ENCODE measurements at places on chromosomes 6 and 20.

- DNase-seq, result no peak
Measured at GRCh38 chr20:53146201-53146891, 174.2 kb downstream of the TSHZ2 start.

- no peak for DNase-seq
Measured at GRCh38 chr6:20464847-20465246, 63.2 kb downstream of the E2F3 start.

GRCh38 chr20:35718972-35719635 is 19.9 kb downstream of the ROMO1 start:
- DNase-seq, result no peak

GRCh38 chr20:37598100-37598543 is 70.4 kb upstream of the BLCAP start:
- no peak for DNase-seq

GRCh38 chr6:86682297-86682696 is 255.0 kb upstream of the HTR1E start:
- no peak for DNase-seq

GRCh38 chr20:32828029-32828680 is 8.4 kb downstream of the MAPRE1 start:
- DNase-seq, result no peak

GRCh38 chr6:52555518-52556233 is 21.2 kb downstream of the TRAM2 start:
- DNase-seq, result no peak

DNA sequence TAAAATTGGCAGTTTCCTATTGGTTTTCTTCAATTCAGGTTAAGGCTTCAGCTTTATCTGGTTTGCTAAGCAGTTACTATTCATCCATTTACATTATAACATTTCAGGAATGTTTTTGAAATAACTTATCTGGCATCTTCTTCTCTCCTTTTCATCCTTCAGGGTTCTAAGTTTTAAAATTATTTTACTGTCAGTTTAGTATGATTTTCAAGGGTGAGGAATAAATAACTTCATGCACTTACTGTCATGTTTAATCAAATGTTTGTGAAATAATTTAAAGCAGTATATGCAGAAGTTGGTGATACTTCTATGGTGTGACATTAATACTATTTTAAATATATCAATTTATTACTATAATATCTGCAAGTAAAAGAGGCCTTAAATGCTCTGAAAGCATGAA is 338.1 kb upstream of the MMS22L start:
- DNase-seq, result no peak

DNA sequence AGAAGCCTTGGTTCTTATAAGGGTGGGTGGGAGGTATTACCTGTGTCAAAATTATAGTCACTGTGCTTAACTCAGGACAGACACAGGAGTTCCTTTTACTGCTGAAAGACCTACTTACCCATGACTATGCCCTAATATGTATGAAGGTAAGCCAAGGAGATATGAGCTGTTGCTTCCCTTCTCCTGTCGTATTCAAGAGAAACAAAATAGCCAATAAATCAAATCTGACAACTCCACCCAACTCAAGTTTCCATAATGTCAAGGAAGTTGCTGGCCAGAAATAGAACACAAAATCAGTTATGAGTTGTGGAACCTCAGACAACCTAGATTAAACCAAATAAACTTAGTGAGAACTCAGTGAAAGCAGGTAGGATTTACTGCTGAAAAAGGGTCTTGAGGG is 25.1 kb downstream of the ZNF133 start:
- DNase-seq, result no peak

DNA sequence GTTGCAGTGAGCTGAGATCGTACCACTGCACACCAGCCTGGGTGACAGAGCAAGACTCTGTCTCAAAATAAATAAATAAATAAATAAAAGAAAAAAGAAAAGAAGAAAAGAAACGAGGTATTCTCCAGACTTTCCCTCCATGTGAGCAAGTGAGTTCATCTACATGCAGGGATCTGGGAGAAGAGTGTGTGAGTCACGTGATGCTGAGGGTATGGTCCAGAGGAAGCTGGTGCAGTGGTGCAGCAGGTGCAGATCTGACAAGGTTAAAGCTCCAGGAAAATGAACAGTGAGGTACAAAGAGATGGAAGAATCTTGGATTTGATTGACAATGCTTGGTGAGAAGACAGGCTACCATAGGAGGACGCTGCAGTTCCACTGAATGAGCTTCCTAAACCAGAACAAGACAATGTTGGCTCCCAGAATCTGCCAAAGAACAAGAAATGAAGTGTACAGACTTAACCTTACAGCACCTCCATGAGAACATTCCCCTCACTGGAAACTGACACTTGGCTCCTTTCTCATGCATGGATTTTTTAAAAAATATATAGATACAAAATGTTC is 79.5 kb upstream of the BTBD3 start:
- no peak for DNase-seq

DNA sequence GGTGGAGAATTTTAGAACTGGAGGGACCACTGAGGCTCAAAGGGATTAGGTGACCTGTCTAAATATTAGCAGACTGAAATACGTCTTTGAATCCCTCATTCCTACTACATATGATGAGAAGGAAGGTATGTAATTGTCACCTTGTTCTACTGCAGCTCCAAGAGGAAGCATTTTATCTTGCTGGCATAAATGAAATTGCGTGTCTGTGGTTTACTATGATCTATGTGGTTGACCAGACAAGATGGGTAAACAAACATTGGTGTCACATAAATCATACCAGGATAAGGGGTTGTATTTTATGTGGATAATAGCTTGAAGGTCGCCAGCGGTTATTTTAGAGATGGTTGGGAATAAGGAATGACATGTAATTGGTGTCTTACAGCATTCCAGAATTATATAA is 78.2 kb downstream of the LAMA4 start:
- no peak for DNase-seq

DNA sequence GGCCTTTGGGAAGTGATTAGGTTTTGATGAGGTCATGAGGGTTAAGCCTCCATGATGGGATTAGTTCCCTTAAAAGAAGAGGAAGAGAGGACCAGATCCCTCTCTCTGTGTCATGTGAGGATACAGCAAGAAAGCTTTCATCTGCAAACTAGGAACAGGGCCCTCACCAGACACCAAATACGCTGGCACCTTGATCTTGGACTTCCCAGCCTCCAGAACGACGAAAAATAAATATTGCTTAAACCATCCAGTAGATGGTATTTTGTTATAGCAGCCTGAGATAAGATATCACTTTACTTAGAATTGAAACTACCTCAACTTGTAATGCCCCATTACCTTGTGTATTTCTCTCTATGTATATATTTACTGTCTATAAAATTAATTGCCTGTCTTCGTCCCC is 65.4 kb upstream of the NNAT start:
- DNase-seq, result no peak

DNA sequence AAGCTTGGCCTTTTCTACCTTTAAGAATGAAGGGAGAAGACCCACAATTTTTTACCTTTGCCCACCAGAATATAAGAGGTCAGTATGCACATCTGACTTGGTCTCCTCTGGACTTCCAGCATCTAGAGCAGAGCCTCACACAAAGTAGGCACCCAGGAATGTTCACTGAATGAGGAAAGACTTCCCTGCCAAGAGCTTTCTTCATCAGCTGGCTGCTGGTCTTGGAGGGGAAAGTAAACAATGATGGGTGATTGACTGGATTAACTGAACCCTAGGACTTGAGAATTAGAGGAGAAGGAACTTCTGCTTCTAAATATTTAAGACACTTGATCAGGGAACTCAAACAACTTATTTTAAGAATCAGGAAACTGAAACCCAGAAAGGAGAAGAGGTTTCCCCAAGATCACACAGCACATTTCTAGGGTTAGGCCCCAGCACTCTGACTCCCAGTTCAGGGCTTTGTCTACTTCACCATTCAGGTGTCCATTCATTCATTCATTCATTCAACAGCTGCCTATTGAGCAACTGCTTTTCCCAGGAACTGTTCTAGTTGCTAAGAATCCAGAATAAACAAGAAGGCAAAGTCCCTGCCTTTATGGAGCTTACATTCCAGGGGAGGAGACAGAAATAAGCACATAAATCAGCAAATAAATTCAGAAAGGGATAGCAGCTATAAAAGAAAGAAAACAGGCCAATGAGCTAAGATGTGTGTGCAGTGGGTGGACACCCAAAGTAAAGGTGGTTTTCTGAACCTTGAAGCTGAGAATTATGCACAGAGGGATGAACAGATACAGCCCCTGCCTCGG is 216.9 kb upstream of the LRFN2 start:
- DNase-seq, result no peak

DNA sequence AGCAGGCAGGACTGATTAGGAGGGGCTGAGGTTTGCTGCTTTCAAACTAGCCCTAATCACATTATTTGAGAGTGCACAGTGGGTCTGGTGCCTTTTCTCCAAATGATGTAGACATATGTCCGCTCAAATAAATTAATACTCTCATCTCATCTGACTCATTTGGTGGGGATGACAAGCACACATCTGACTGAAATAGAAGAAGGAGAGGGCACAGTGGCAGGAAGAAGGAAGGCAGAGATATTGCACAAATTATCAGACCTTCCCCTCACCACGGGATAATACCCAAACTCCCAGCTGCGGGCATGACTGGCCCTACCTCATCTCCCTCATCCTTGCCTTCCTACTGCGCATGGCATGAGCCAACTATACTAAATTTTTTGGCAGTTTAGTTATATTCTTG is 33.9 kb upstream of the TNFRSF21 start:
- DNase-seq, result no peak

GRCh38 chr6:25244865-25245264 is 34.3 kb upstream of the CARMIL1 start:
- DNase-seq, result no peak

GRCh38 chr6:35059596-35060345 is 81.4 kb downstream of the TCP11 start:
- no peak for DNase-seq

GRCh38 chr6:110287462-110288341 is 70.4 kb downstream of the METTL24 start:
- DNase-seq, result no peak

- no peak for DNase-seq
Measured at GRCh38 chr6:40918040-40918651, 120.9 kb downstream of the UNC5CL start.

DNA sequence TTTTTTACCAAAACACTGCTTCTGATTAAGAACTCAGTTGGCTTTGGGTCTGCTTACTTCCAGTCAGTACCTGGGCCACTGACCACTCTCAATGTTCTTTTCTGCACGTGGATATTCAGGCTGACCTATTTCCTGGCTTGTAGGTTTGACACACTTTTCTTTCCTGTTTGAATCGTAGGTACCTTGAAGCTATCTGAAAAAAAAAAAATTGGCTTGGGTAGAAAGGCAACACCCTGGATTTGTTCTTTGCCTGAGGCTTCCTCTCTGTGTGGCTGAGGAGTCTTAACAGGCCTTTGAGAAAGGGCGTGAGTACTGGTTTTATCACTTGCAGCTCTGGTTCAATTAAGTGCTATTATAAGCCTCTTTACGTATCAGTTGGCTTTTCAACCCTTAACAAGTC is 60.6 kb upstream of the IL20RA start:
- no peak for DNase-seq

GRCh38 chr6:106790935-106791334 is 161.6 kb downstream of the QRSL1 start:
- no peak for DNase-seq

- no peak for DNase-seq
Measured at GRCh38 chr6:147504848-147505247, 3.6 kb upstream of the SAMD5 start.

DNA sequence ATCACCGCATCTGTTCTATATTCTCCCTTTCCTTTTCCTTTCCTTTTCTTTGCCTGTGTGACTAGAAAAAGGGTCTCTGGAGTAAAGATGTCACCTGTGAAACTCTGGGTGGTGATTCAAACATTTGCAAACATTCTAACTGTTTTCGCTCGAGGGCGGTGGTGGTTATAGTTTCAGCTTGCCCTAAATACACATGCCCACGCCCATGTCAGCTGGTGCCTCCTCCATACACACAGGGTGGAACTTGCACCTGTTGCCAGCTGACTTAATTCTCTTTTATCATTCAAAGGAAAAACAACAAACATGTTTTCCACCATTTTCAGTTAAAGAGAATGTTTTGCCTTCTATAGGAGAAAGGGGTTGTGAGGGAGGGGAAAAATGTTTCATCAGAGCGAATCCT is 381.9 kb upstream of the ARID1B start:
- DNase-seq, result no peak

DNA sequence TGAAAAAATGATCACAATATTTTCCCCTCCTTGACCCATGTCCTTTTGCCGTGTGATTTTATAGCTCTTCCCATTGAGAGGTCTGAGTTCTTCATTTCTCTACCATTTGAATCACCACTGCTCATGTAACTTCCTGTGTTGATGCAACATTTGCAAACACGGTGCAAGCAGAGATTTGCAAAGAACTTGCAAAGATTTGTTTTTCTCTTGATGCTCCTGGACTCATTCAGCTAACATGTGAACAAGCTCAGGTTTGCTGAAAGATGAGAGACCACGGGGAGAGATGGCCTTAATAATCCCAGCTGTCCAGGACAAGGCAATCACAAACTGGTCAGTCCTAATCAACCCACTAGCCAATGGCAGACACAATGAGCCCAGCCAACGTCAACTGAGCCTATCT is 8.6 kb downstream of the VNN2 start:
- DNase-seq, result no peak

DNA sequence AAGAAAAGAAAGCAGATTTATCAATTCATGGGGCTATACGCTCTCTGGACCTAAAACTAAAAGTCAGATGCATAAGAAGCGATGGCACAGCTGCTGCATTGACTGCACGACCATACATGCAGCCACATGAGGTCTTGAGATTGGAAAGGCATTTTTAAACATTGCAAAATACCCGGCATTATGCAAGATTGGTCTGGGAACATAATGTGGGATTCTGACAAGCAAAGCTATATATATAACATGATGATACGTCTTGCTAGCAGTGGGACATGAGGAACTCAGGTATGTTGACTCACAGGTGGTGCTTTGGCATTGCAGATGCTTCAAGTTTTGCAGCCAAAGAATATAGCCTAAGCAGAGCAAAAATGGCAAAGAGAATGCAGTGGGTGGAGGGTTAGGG is 55.1 kb downstream of the SAMD3 start:
- DNase-seq, result no peak

DNA sequence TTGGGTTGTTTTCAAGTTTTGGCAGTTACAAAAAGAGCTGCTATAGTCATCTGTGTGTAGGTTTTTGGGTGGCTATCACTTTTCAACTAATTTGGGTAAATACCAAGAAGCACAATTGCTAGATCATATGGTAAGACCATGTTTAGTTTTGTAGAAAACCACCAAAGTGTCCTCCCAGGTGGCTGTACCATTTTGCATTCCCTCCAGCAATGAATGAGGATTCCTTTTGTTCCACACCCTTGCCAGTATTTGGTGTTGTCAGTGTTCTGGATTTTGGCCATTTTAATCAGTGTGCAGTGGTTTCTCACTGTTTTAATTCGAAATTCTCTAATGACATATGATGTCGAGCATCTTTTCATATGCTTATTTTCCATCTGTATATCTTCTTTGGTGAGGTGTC is 457.5 kb upstream of the ARID1B start:
- no peak for DNase-seq

DNA sequence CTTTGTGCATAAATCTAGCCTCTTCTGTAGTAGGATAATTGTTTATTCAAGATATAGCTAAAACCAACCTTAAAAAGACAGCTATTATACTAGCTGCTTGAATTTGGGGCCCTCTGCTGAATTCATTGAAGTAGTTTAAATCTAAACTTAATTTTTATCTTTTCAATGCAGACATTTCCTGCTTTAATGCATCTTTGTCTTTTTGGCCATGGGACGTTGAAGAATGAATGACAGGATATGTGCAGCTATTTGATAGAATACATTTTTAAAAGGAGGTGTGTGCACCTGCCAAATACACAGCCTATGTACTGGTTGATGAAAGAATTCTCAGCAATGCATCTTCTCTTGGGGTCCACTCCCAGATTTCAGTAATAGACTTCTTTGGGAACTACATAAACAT is 524.9 kb downstream of the PHF3 start:
- no peak for DNase-seq

All from anterior cingulate cortex (tissue), 58 donors.